Fibroblast of skin of scalp (primary cell): ENCODE measurements at places on chromosomes 6 and 20.

- DNase-seq, result no peak
These were observed 6.9 kb downstream of the GLYATL3 start for GRCh38 chr6:49506569-49507111.

DNA sequence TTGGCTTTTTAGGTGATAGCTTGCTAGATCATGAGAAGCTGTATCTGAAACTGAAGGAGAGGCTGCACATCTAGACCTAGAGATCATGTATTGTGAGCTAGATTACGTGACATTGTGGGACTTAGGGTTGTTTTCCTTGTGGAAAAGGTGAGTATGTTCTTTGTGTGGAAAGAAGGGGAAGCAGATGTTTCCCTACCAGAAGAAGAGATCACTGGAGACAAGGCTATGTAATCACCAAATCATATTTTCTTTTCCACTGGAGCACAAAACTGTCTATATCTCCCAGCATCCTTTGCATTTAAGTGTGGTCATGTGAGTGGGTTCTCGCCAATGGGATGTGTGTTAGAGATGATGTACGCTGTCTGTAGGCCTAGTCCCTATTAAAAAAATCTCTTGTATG lies 7.0 kb upstream of the EPB41L2 start:
- no peak for DNase-seq

- DNase-seq, result no peak
These were observed 48.7 kb downstream of the NCOA7 start for GRCh38 chr6:125839471-125839870.

GRCh38 chr20:10674684-10675449 lies 1.1 kb upstream of the JAG1 start:
- DNase-seq, result peak; percentile 86

- no peak for DNase-seq
These were observed 219.9 kb upstream of the GMDS start for GRCh38 chr6:2465336-2465735.

GRCh38 chr6:162387718-162388382 lies 339.7 kb downstream of the PRKN start:
- DNase-seq, result no peak

DNA sequence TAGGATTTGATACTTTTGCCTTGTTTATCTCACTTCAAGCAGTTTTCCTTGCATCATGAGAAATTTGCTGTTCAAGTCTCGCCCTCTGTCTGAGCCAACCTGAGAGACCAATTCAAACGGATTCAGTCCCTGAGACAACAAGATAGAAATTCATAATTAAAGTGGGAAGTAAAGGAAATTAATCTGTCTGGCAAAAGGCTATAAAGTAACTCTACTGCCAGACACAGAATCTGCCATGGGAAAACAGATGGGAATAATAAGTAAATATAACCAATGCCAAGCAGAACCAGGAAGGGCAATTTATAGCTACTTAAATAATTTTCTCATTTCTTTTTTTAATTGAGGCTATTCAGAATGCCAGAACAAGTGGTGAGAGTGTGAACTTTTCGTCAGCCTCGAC lies 239.6 kb downstream of the TFAP2C start:
- no peak for DNase-seq

- no peak for DNase-seq
These were observed 549.2 kb upstream of the ID4 start for GRCh38 chr6:19287928-19288327.

- DNase-seq, result no peak
These were observed 31.3 kb upstream of the BMP2 start for GRCh38 chr20:6735942-6736845.

DNA sequence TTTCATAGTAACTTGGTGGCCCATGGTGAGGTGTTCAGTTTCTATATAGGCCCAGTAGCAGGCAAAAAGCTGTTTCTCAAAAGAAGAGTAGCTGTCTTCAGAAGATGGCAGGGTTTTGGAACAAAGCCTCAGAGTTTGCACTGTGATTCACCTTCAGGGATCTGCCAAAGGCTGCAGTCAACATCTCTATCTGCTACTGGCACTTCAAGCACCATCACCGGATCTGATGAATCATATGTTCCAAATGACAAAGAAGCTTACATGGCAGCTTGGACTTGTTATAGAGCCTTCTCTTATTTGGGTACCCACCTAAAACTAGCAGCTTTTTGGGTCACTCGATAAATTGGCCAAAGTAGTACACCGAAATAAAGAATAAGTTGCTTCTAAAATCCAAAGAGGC lies 39.5 kb downstream of the PKIB start:
- DNase-seq, result no peak

DNA sequence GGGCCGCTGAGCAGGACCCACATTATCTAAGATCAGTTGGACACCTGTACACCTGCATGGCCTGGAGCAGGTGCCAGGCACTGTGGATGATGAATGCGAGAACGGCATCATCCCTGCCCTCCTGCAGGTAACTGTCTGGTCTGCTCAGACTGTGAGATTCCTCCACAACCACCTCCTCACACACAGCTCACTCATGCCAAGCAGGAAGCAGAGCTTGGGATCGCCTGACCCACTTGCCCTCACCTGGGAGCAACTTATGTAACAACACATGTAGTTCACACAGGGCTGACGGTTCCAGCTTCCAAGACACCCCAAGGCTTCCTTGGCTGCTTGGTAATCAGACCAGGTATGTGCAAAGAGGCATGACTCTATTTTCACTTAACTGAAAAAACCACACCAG lies 359.2 kb downstream of the PREX1 start:
- DNase-seq, result no peak

DNA sequence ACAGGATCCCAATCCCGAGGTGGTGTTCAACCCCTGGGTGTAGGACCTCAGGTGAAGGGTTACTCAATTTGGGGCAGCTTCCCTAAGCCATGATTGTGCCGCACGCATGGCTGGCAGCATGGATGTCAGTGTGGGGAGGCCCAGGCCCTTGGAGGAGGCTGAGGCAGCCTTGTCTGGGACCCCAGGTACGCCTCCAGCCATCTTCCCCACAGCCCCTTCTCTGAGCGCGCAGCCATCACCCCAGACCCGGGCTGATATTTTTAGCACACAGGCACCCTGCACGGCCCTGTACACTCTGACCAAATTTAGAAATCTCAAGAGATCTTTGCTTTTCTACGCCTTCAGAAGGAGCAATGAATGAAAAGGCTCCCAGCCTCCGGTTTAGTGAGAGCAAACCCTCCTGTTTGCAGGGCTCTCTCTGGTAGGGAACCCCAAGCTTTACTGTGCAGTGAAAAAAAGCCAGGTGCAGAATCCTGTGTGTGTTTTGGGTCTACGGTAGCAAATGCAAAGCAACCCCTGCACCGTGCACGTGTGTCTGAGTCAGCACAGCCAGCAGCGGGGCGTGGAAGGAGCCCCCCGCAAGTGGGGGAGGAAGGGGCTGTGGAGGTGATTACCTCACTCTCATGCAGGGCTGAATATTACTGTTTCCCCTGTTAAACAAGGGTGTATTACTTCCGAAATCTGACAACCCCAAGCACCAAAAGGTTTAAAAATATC lies 44.3 kb downstream of the CTCFL start:
- no peak for DNase-seq

DNA sequence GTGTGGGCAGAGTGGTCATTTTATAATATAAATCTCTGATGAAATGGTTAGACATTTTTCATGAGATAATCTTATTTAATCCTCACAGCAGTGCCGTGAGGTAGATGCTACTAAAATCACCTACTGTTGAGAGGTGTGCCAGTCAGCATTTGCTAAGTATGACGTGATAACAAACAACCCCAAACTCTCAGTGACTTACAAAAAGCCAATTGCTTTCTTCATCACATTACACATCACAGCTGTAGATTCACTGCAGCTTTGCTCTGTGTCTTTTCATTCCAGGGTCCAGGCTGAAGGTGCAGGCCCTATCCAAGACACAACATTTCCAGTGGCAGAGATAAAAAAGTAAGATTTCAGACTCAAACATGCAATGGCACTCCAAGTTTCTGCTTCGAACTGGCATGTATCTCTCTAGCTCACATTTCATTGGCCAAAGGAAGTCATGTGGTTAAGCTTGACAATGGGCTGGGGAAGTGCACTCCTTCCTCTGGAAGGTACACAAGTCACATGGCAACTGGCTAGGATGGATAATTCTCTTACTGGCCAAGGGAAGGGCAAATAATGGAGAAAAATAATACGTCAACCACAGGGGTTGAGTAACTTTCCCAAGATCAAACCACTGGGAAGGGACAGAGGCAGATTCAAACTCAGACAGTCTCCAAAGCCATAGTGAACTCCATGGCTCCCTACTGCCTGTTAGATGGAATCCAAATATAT lies 69.5 kb upstream of the EPB41L1 start:
- DNase-seq, result no peak

DNA sequence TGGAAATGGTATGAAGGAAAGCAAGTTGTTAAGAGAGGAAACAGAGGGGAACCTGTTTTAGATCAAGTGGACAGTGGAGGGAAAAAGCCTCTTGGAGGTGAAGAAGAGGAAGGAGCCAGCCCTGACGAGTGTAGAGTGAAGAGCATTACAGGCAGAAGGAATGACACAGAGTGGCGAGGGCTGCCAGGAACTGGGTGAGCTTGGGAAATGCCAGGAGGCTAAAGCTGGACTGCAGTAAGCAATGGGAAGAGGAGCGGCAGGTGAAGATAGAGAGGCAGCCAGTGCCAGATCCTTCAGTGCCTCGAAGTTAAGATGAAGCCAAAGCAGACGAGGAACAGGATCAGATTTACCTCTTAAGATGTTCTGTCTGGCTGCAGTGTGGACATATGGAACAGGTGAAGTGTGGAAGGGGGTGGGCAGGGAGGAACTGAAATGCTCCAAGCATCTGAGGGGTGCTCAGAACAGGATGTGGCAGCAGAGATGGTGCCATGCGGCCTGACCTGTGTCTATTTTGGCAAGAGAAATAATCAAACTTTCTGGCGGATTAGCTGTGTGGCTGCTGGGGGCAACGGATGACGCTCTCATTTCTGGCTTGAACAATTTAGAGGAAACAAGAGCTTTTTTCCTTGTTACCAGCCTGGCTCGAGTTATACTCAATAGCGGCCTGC lies 748.4 kb downstream of the PTPRT start:
- no peak for DNase-seq

DNA sequence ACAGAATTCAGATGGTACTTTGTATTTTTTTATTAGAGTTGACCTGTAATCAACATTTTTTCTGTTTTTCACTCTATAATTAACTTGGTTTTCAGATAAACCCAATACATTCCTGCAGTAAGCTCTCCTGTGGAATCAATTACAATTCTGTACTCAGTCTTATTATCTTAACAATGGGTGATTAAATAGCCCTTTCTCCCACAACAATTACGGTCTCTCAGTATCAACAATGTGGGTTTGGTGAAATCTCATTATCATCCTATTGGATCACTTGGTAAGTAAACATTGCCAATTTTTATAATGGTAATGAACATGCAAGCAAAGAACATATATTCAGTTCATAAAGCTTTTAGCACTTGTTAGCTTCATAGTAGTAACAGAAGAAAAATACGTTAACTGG lies 438.9 kb upstream of the EPHA7 start:
- DNase-seq, result no peak

DNA sequence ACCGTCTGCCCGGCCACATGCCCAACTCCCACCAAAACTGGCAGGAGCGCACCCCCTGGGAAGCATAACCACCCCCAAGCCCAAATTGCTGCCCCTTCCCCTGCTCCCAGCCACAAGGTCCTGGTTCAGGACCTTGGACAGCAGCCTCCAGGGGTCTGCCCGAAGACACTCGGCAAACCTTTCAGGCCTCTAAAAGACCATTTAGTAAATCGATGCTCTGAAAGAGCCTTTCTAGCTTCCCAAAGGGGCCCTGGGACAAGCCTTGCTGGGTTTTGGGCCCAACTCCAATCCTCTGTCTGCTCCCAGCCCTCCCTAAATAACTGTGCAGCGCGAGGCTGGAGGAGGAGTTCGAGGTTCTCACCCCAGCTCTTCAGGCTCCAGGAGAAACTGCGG lies 30.5 kb downstream of the GRM4 start:
- DNase-seq, result peak; percentile 42

- DNase-seq, result no peak
These were observed 2.8 kb downstream of the PROKR2 start for GRCh38 chr20:5313916-5314315.

- DNase-seq, result peak; percentile 46
These were observed 14.6 kb downstream of the GCLC start for GRCh38 chr6:53530346-53530745.

- DNase-seq, result no peak
These were observed 6.8 kb downstream of the ILRUN start for GRCh38 chr6:34689742-34690141.

GRCh38 chr6:81942067-81942370 lies 189.5 kb upstream of the TENT5A start:
- DNase-seq, result no peak

- DNase-seq, result peak; percentile 42
These were observed 360.1 kb downstream of the SAMD5 start for GRCh38 chr6:147868427-147869190.

DNA sequence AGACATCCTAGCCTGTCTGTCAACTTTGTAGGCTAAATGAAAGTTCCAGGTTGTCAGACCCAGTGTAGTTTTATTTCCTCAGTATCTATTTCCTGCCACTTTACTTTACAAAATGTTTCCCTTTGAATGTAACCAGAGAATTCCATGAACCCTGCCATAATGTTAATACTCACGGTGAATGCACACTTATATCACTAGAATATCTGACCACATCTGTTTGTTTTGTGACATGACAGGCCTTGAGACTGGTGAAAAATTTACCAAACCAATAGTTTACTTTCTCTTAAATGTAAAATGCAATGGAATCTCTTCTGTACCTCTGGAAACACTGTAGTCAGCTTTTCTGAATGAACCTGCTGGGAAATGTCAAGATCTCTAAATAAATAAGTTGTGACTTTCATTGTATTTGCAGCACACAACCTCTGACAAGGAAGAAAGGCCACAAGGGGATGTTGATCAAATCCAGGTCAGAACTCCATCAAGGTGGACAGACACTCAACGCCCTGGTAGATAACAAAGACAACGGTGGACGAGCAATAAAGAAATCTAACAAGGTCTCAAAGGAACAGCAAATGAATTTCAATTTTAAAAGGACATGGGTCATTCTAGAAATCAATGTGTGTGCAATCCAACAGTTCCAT lies 59.2 kb downstream of the BACH2 start:
- DNase-seq, result no peak

- no peak for DNase-seq
These were observed 359.7 kb downstream of the MAFB start for GRCh38 chr20:40329321-40329720.

DNA sequence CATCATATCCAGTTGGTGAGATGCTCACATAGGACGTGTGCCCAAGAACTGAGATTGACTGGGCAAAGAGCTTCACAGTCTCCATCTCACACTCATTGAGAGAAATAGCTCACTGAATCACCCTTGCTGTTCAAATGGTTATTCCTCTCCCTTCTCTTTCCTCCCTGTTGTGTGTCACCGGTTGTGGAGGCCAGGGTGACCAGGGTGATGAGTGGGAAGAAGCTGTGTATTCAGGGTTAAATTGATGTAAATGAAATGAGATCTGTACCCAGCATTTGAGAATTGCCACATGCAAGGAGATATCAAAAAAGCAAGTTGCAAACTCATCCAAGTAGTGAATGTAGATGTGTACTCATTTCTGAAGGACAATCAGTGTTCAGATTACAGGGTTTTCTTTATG lies 36.6 kb upstream of the VAPB start:
- DNase-seq, result no peak

GRCh38 chr6:84774157-84774984 lies 10.0 kb upstream of the TBX18 start:
- DNase-seq, result peak; percentile 72
